ENCODE measurements at places on chromosomes 3 and 15. TPM values are rescaled to one million over a fixed set of nuclear protein-coding genes. Genes with fewer than 3 reads are reported as not detected.
A peak's percentile ranks its signal among the peaks of the same experiment; 100 is the strongest.

The CLDN18 gene
- not detected for total RNA-seq

The PPP1R14D gene
- total RNA-seq, result not detected

The SUCNR1 gene
- 0.48 TPM for total RNA-seq

The DUOXA2 gene
- 0.42 TPM for total RNA-seq

The CD276 gene
- 40.6 TPM for total RNA-seq

The TGM4 gene
- not detected for total RNA-seq

The ZCWPW2 gene
- 4.6 TPM for total RNA-seq

The SLC7A14 gene
- total RNA-seq, result 1.8 TPM

The CCR1 gene
- total RNA-seq, result 7.7 TPM

The ADAMTS17 gene
- 10.7 TPM for total RNA-seq

The CILP gene
- 49.3 TPM for total RNA-seq

The LRRK1 gene
- 9.9 TPM for total RNA-seq

The ACAD11 gene
- total RNA-seq, result 47.3 TPM

- no peak for DNase-seq
Measured at GRCh38 chr15:83082730-83083386, 15.8 kb upstream of the BTBD1 start.

DNA sequence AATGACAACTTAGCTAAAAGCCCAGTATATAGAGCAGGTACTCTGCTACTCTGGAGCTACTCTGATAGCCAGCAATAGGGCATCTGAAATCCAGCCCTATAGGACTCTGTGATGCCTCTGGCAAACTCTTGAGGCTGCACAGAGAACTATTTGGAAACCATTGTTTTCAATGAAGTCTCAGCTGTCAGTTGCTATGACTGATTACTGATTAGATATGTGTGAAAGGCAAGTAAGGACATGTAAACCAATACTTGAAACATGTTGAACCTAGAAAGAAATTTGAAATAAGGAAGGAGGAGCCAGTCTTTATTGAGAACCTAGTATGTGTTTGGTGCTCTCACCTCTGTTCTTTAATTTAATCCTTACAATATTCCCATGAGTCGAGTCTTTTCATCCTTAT, 40.2 kb upstream of the CRTC3 start:
- no peak for DNase-seq

DNA sequence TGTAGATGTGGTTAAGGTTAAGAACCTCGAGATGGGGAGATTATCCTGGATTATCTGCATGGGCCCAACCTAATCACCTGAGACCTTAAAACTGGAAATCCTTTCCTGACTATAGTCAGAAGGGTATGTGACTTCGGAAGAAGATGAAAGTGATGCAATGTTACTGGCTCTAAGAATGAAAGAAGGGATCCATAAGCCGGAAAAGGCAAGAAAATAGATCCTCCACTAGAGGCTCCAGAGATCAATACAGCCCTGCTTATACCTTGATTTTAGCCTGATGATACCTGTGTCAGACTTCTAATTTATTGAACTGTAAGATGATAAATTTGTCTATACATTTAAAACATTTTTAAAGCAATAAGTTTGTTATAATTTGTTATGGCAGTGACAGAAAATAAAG, 21.5 kb upstream of the GASK1A start:
- no peak for DNase-seq

DNA sequence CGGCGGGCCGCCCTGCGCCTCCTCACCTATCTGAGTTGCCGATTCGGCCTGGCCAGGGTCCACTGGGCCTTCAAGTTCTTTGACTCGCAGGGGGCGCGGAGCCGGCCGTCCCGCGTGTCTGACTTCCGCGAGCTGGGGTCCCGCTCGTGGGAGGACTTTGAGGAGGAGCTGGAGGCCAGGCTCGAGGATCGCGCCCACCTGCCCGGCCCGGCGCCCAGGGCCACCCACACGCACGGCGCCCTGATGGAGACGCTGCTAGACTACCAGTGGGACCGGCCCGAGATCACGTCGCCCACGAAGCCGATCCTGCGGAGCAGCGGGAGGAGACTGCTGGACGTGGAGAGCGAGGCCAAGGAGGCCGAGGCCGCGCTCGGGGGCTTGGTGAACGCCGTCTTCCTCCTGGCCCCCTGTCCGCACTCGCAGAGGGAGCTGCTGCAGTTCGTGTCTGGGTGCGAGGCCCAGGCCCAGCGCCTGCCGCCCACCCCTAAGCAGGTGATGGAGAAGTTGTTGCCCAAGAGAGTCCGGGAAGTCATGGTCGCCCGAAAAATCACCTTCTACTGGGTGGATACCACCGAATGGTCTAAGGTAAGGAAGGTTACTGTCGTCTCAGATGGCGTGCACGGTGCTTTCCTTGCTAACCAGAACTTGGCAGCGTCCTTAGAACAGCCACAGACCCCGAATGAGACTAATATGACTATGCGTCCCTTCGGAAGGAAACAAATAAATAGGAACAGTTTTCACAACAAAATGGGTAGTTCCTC, 567 bp downstream of the TICRR start:
- no peak for DNase-seq

- DNase-seq, result no peak
Measured at GRCh38 chr3:21729888-21730459, 21.0 kb downstream of the ZNF385D start.

DNA sequence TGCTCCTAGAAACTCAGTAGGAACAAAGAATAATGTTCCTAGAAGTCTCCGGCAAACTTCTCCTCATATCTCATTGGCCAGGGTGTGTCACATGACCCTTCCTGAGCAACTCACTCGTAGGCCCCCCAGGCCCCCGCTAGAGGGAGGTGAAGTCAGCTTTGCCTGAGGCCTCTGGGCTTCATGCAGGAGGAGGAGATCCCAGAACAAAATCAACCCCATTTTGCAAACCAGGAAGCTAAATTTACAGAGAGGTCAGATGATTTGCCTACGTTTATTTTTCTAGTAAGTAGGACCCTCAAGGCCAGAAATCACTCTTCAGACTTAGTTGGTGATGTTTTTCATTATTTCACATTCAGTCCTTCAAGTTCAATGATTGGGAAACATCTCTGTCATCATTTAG, 99.1 kb downstream of the SSR3 start:
- no peak for DNase-seq

- DNase-seq, result no peak
Measured at GRCh38 chr3:184008161-184008560, 9.5 kb downstream of the ABCC5 start.

GRCh38 chr15:82985688-82986441, at the start of gene RAMAC:
Gene RAMAC, plus strand, starts transcription at chr15:82986210. Its CDS starts 2,809 bp downstream, at chr15:82989019.
- peak; percentile 94 for DNase-seq

GRCh38 chr3:37243820-37244748, 69.7 kb upstream of the LRRFIP2 start:
- no peak for DNase-seq

- no peak for DNase-seq
Measured at GRCh38 chr15:56832125-56832524, 86.3 kb upstream of the TCF12 start.

DNA sequence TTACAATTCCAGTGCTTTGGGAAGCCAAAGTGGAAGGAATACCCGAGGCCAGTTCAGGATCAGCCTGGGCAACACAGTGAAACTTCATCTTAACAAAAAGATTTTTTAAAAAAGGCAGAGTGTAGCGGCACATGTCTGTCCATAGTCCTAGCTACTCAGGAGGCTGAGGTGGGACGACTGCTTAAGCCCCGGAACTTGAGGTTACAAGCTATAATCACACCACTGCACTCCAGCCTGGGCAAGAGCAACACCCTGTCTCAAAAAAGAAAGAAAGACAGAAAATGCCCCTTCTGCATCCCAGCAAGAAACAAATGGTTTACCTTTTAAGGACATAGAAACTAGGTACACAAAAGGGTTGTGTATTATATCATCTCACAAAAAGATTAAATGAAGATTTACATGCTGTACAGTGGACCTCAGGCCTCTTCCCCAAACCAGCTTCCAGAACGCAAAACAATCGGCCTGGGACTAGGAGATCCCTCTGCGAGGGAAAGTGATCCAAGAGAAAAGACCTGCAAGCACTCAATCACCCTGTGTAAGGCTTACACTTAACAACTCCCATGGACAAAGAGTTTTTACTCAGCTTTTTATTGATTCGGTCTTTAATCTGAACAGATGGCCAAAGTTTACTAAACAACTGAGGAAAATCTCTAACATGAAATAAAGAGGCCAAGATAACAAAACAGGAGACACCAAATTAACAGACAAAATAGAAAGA, 21.2 kb downstream of the TFDP2 start:
- no peak for DNase-seq

- DNase-seq, result peak; percentile 26
Measured at GRCh38 chr15:45307230-45307924, 55.3 kb downstream of the SLC28A2 start.

DNA sequence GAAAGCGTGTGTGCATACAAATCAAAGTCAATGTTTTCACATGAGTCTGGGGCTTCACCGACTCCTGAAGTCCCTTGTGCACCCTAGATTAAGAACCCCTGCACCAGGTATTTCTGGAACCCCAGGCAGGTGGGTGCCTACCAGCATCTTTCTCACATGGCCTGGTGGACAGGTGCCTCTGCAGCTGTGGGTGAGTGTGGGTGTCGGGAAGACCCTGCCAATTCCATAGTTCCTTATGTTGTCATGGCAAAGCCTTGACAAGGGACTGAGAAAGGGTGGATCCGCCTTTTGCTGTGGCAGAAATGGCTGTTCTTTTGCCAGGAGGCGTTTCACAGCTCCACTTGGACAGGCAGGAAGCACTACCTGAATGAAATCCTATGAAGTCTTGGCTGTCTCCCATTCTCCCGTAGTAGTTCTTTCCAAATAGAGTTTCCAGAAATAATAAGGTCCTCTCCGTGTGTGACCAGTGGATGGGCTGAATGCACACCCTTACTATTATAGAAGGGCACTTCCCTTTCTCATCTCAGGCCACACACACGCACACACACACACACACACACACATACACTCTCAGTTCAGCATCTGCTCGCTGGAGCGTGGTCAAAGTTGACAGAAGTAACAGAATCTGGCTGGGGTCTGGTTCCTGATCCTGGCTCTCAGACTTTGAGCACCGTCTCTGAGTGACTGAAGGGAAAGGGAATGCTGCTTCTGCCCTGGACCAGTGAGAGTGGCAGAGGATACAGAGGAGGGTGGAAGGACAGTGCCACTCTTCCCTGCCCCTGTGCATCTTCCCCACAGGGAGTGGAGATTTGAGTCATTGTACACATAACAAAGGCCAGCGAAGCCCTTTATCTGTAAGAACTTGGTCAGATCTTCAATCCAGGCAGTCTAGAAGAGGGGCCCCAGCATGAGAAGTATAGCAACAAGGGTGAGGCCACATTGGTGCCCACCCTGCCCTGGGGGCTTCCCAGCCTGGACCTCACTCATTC, 38.7 kb downstream of the PDIA5 start:
- no peak for DNase-seq

DNA sequence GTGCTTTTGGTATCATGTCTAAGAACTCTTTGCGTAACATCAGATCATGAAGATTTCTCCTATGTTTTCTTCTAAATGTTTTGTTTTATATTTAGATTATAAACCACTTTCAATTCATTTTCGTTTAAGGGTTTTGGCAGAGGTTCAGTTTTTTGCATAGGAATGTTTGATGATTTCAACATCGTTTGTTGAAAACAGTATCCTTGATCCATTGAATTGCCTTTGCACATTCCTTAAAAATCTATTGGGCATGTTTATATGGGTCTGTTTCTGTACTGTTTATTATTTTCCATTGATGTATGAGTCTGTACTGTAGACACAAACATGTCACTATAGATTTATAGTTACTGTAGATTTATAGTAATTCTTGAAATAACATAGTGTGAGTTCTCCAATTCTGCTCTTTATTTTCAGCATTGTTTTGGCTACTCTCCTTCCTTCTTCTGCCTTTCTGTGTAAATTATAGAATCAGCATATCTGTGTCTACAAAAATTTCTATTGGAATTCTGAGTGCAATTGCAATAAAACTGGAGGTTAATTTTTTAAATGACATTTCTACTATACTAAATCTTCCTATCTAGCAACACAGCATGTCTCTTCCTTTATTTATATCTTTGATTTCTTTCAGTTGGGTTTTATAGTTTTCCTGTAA, 374.0 kb downstream of the SV2B start:
- DNase-seq, result no peak

DNA sequence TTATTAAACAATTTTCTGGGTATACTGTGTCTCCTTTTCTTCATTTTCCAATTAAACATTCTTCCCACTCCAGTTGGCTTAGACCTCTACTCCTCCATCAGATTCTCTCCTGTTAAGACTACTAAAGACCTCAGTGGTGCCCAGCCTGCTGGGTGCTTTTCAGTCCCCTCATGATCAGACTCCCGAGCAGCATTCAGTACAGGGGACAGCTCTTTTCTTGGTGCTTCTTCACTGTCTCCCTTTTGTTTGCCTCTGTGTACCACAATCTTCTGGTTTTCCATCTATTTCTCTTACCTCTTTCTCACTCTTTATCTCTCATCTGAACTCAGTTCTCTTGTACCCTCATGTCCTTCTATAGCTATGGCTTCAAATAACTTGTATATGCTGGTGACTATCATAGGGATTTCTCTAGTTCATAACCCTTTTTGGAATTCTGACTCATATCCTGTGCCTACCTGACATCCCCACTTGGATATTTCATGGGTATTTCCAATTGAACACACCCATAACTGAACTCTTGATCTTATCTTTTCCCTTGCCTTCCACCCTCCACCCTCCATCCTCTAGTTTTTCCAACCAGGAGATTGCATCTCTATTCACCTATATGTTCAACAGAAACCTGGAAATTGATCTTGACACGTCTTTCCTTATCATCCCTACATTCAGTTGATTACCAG, 55.6 kb upstream of the ABHD10 start:
- DNase-seq, result no peak

GRCh38 chr3:59802045-59802444, 752.2 kb upstream of the CFAP20DC start:
- DNase-seq, result no peak

- DNase-seq, result no peak
Measured at GRCh38 chr3:41792806-41793205, 169.1 kb downstream of the ULK4 start.

- peak; percentile 49 for DNase-seq
Measured at GRCh38 chr3:193744822-193745684, 152.0 kb downstream of the OPA1 start.

DNA sequence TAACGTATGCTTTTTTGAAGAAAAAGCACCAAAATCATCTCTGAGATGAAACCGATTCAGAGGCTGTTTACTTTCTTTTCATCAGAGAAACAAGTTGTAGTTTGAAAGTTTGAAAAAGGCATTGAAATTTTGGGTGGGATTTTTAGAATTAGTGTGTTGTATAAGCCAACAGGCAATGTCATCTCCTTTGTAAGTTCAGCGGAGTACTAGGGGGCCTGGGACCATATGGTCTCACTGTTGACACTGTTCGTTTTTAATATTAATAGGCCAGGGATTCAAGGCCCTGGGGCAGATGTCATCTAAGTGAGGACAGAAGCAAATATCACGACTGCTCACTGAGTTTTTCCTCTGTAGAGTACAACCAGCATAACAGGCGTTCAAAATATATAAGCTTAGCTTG, 256.2 kb upstream of the RARB start:
- no peak for DNase-seq

GRCh38 chr3:51720292-51721061, 13.6 kb downstream of the GRM2 start:
- DNase-seq, result no peak

- no peak for DNase-seq
Measured at GRCh38 chr3:126394977-126395321, 240 bp downstream of the CFAP100 start.
